ENCODE measurements at places on chromosomes 7 and 10.

DNA sequence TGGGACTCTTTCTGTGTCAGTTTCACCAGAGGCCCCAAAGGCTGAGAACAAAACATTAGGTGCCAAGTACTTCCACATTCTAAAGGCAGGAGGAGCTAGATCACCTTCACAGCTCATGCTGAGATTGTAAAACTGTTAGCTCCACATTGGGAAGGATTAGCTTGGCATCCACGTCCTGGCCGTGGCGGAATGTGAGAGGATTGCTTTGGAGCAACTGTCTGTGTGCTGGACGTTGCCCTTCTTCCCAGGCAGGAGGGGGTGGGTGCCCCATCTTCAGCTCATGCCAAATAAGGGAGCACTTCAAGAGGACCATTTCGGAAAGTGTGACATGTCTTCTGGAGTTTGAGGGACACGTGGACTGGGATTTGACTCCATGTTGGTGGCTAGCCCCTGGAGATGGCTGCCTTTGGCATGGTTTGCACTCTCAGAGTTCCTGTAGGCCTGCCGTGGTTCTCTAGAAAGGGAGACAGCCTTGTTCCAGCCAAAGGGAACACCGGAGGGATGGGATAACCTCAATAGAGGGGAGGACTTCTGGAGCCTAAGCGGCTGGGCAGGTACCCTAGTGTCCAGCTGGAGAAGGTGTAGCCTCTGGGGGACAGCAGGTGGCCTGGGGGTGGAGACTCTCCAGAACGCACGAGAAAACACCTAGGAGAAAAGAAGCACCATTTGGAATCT, 19.9 kb upstream of the FMC1 start:
- peak; percentile 33 for DNase-seq

GRCh38 chr7:29369909-29370488, 175.4 kb downstream of the CHN2 start:
- no peak for DNase-seq

DNA sequence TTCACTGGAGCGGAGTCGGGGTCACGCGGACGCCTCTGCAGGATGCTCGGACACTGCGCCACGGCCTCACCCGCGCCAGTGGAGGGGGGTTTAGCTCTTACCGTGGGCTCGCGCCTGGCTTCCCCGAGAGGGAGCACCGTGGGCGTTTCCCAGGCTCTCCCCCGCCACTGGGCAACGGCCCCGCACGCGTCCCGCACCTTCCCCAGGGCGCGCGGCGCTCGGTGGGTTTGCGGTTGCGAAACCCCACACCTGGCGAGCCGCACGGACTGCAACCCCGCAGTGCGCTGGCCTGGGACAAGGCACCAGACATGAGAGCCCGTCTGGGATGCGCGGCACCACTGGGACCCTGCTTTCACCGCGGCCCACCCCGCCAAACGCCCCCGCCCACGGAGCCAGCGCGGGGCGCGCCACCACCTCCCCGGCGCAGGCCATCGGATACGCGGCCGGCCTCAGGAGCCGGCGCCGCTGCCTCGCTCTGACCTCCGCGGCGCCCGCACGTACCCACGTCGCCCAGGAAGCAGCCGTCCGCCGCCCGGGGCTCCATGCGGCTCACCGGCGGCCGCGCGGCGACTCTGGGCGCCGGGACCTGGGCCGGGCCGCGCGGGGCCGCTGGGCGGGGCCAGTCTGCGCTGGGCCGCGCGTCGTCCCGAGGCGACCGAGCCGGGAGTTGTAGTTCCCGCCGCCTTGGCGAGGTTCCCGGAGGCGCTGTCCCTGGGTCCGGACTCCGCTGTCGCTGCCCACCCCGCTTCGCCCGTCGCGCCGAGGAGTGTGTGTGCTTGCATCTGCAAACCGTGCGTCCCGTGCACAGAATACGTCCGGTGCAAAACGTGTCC, at the start of gene ASB13:
Gene ASB13 (minus strand): TSS at position 588 of the 833 bp plus-strand sequence. CDS start 44 bp downstream, at position 544.
- peak; percentile 79 for DNase-seq

GRCh38 chr7:32164341-32164996, 94.3 kb upstream of the PDE1C start:
- peak; percentile 19 for DNase-seq

GRCh38 chr7:232410-233248, 40.3 kb downstream of the FAM20C start:
- no peak for DNase-seq

- DNase-seq, result no peak
These were observed 113.7 kb downstream of the EGFR start for GRCh38 chr7:55132550-55132889.

DNA sequence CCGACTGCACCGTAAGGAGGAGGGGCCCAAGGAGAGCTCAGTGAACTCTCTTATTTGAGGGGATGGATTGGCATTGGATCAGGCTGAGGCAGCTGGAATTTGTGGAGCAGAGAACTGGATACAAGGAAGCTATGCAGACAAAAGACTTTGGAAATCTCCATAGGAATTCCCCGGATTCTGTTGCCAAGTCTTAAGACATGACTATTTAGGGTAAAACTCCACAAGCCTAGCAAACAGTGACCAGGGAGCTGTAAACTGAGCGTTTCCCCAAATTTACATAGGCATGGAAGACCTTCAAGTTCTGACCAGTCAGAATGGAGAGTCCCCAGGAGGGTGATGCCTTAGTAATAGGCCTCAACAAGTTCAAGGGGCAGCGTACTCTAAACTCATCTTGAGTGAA, 82.5 kb upstream of the PCBD1 start:
- peak; percentile 58 for DNase-seq

DNA sequence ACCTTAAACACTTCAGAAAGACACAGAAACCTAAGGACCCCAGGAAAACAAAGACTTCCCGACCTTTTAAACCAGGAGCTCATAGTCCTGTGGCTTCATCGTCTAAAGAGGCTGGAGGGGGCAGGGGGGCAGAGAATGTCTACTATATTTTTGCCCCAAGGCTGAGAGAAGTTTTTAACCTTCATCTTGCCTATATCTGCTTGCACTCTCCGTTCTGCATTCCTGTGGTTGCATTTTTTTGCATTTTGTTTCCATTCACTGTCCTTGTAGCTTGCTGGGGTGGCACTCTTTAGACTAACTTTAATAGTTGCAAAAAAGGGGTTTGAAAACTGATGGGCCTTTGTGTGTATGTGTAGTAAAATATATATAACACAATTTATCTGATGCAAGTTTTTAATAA, 23.7 kb downstream of the PRKAR2B start:
- DNase-seq, result no peak

- DNase-seq, result no peak
These were observed 90.1 kb upstream of the CELF2 start for GRCh38 chr10:10927608-10928007.

DNA sequence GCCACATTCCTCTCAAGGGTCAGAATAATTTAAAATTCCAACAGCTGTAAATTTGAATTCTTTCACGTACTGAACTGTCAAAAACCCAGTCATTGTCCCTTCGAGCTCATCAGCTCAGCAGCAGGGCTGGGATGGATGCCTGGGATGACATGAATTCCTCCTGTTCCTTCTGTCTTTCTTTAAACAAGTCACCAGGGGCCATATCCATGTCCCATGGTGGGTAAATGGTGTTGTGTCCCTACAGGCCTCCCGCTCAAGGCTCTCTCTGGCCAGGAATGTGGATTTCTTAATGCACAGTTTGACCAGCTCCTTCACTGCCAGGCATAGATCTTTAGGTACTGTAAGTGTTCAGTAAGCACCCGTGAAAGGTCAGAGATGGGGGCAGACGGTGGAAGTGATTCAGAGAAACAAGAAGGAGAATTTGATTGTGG, 13.8 kb upstream of the TECPR1 start:
- DNase-seq, result no peak

GRCh38 chr7:100372256-100372655, 1.0 kb upstream of the PILRA start:
- DNase-seq, result peak; percentile 39
